Stimulated activated CD8-positive, alpha-beta memory T cell treated with anti-CD3 and anti-CD28 coated beads, Interleukin-4, amount 100 ng/mL, for 48 hours (primary cell): ENCODE measurements at places on chromosomes 4 and X.

GRCh38 chrX:103688946-103689345 lies 2.4 kb upstream of the MORF4L2 start:
- no peak for DNase-seq

DNA sequence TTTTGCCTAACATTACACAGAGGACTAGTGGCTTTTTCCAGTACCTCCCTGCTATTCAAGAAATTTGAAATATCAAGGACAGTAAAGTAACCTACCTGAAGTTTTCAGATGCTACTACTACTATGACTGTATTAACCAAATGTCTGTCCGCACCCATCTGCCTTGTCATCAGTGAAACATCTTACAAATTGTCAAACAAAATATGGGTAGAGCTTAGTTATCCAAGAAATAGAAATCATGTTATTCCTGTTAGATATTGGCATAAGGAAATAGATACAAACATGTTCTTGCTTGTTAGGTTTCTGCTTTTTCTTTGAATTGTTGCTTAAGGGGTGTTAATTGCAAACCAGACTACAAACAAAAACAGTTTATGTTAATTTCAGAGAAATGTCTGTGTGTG lies 63.9 kb downstream of the PLS3 start:
- DNase-seq, result no peak

GRCh38 chr4:107203733-107204132 lies 167.6 kb upstream of the DKK2 start:
- DNase-seq, result no peak

DNA sequence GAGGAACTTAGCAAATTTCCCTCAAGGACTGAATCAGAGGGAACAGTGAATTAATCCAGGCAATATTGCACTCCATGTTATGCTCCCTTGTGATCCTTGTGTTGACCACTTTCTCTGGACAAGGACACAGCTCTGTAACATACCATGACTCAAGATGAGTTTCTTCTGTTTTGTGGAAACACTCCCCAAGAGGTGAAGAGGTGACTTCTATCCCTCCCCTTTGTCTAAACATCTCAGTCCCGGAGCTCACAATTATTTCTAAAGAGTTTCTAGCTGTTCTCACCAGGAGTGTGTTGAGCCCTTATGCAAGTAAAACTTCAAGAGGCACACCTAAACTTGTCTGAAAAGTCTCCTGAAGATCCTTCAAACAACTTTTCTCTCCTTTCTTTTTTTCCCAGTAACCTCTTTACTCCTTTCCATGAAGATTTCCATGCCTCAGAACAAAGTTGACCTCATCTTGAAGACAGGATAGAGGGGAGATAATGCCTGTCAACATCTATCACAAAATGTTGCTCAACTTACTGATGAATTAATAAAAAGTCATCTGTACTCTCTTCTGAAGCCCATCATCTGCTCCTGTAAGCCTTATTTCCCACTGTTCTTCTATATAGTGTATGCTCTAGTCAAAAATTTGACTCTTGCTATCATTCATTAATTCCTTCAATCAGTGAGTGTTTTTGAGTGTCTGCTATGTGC lies 429.1 kb downstream of the SPRY1 start:
- no peak for DNase-seq

DNA sequence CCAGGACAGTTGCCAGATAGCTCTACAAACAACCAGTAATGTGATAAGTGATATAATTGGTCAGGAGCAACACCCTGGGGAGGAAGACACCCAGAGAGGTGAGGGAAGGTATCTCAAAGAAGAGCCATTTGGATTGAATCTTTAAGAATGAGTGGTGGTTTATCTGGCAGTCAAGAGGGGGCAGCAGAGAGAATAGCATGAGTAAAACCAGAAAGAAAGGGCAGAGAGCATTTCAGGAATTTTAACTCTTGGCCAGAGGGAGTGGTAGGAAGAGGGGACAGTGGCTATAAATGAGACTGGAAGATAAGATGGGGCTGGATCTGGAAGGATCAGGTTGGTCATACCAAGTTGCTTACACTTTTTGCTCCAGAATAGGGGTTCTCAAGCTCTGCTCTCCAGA lies 5.9 kb upstream of the SEPTIN6 start:
- DNase-seq, result no peak

DNA sequence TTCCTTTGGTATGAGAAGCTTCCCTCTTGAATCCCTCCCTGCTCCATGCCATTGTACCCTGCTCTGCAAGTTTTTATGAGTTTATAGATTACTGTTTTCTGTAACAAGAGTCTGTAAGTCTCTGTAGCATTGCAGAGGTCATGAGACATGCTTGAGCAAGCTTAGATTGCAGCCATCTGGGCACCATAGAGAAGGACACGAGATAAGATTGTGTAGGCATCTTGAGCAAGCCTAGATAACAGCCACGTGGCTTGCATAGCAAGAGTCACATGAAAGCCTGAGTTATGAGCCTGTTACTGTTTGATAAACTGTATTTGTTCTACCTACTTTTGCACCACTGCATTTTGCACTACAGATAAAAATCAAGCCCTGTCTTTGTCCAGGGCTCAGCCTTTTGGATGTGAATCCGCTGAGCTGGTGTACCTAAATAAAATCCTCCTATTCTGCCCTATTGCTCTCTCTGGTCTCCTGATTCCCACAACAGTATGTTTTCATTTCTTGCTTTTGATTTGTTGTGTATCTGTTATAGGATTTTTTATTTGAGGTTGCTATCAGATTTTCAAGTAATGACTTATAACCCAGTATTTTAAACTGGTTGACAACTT lies 127.4 kb upstream of the ANKRD50 start:
- DNase-seq, result no peak
